ENCODE measurements at places on chromosomes 3 and 15. TPM values are rescaled to one million over a fixed set of nuclear protein-coding genes. Genes with fewer than 3 reads are reported as not detected.

DNA sequence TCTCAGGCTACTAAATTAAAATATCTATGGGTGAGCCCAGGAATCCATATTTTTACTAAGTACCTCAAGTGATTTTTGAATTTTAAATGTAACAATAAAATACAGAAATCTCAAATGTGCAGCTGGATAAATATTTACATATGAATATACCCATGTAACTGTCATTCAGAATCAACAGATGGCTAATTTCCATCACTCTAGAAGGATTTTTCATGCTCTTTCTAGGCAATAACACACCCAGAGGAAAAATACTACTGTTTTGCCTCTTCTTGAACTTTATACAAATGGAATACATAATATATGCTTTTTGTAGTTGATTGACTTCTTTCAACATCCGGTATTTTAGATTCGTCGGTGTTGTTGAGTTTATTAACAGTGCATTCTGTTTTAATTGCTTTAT is 601.3 kb upstream of the NECTIN3 start:
- no peak overlapping the region for H3K4me3 ChIP-seq
- DNase-seq: no peak
- H3K4me1 ChIP-seq: no peaks in the 10 kb centered on the region
- no peaks in the 10 kb centered on the region for H3K36me3 ChIP-seq
- no peak overlapping the region for H3K27ac ChIP-seq

DNA sequence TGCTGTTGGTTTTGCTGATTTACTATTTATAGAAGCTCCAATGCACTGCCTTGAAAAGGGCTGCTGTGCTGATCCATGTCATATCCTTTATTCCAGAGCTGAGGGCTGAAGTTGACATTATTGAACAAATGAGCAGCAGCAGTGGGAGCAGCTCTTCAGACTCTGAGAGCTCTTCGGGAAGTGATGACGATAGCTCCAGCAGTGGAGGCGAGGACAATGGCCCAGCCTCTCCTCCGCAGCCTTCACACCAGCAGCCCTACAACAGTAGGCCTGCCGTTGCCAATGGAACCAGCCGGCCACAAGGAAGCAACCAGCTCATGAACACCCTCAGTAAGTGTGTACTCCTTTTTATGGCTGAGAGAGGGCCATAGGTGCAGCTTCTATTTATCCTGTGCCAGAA is 8.8 kb downstream of the EAF1 start:
- DNase-seq: no peak
- no peaks in the 10 kb centered on the region for H3K36me3 ChIP-seq
- no peaks in the 10 kb centered on the region for H3K4me1 ChIP-seq
- H3K27ac ChIP-seq: no peak overlapping the region
- H3K27me3 ChIP-seq: no peaks in the 10 kb centered on the region

DNA sequence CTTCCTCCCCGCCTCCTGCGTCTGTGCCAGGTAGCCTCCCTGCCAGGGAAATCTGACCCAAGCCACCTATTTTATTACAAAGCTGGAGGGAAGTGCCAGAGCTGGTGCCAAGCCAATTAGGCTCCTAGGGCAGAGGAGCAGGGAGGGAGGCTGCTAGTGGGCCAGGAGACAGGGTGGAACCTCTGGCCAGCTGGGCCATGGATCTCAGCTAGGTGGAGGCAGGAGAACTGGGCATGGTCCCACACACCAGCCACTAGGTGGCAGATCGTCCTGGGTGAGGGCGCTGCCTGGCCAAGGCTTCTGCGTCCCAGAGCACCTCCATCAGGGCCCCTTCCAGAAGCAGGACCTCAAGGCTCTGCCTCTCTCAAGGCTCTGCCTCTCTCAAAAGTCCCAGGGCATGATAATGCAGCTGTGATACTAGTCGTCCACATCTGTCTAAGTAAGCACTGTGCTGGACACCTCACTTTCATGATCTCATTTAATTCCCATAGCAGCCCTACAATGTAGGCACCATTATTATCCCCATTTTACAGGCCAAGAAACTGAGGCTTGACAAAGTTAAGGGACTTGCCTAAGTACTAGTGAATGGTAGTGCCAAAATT is 4.5 kb upstream of the RFT1 start:
- no peak overlapping the region for H3K4me3 ChIP-seq
- no peaks in the 10 kb centered on the region for H3K4me1 ChIP-seq
- H3K27me3 ChIP-seq: no peaks in the 10 kb centered on the region
- DNase-seq: peak; percentile 34
- H3K27ac ChIP-seq: no peak overlapping the region

DNA sequence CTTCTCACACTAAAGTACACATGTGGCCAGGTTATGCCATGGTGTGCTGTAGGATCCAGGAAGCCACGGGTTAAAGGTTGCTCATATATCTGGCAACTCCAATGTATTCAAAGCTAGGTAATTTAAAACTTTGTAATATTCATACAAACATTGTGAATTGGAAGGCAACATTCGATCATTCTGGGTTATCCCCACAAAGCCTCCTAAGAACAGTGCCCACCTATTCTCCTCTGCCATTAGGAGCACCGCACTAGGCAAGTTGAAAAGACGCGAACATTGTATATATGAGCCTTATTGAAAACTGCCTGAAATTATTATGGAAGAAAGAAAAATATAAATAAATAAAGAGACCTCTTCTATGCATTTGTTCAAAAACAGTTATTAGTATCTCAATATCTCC is 228.2 kb downstream of the IGSF11 start:
- no peaks in the 10 kb centered on the region for H3K4me1 ChIP-seq
- H3K4me3 ChIP-seq: no peak overlapping the region
- DNase-seq: no peak
- no peaks in the 10 kb centered on the region for H3K27me3 ChIP-seq

GRCh38 chr3:100207886-100208285 is 52.9 kb upstream of the TBC1D23 start:
- peaks cover 7% of the 10 kb centered on the region for H3K4me1 ChIP-seq
- no peak overlapping the region for H3K4me3 ChIP-seq
- no peaks in the 10 kb centered on the region for H3K27me3 ChIP-seq
- no peak for DNase-seq

SST gene
- 0.71 TPM for total RNA-seq

CLRN1 gene
- total RNA-seq: not detected

All from ovary (tissue), 10 donors.